ENCODE measurements at places on chromosomes 16 and 17.
A peak's percentile ranks its signal among the peaks of the same experiment; 100 is the strongest.

DNA sequence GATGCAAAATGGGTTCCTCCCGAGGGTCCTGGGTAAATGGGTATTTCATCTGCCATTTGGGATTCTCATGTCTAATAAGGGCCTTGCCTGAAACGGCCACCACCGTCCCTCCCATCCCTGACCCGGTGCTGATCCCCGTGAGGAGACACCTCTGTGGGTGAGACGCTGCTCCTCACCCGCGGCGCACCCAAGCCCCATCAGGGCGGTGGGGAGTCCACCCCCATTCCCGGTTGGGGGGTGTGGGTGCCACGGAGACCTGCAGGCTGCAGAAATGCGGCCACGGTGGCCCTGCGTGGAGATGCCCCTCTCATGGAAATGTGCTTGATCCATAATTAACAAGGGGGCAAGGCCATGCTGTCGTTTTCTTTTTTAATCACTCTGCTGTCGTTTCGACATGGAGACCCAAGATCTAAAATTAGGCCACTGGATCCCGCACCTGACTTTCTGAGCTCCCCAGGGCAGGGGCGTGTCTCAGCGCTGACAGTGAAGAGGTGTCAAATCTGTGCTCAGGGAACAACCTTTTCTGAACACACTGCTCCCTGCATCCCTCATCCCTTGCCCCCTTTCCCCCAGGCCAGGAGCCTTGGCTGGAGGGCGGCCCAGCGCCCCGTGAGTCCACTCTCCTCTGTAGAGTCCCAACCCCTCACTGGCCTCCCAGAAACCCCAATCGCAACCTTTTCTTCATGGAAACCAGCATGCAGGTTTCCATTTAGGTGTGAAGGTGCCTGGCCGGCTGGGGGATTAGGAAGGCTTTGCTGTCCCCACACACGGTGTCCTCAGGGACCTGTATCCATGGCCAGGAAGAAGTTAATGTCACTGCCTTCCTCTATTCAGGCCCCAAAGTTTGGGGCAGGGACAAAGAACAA lies 38.9 kb downstream of the PEMT start:
- DNase-seq = no peak

DNA sequence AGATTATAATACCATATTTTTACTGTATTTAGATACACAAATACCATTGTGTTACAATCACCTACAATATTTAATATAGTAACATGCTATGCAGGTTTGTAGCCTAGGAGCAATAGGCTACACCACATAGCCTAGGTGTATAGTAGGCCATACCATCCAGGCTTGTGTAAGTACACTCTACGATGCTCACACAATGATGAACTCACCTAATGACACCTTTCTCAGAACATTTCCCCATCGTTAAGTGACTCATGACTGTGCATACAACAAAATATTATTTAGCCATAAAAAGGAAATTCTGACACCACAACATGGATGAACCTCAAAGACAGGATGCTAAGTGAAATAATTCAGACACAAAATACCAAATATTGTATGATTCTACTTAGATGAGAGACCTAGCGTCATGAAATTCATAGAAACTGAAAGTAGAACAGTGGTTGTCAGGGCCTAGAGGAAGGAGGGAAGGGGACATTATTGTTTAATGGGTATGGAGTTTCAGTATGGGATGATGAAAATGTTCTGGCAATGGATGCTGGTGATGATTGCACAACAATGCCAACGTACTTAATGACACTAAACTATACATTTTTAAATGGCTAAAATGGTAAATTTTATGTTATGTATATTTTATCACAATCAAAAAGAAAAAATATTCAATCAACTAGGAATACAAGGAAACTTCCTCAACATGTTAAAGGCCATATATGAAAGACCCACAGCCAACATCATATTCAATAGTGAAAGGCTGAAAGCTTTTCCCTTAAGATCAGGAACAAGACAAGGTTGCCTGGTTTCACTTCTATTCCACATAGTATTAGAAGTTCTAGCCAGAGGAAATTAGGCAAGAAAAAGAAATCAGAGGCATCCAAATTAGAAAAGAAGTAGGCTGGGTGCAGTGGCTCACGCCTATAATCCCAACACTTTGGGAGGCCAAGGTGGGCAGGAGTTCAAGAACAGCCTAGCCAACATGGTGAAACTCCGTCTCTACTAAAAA lies 5.9 kb upstream of the C16orf87 start:
- DNase-seq = no peak

GRCh38 chr17:15511142-15511541 lies 43.7 kb upstream of the CDRT4 start:
- DNase-seq = no peak

- DNase-seq = no peak
Measured at GRCh38 chr17:40015005-40015997, at the start of gene CSF3. CSF3 (plus strand) TSS chr17:40015440; CDS start chr17:40015475, 35 bp downstream.

GRCh38 chr16:30715750-30716445 lies 16.9 kb downstream of the SRCAP start:
- DNase-seq = peak; percentile 49

DNA sequence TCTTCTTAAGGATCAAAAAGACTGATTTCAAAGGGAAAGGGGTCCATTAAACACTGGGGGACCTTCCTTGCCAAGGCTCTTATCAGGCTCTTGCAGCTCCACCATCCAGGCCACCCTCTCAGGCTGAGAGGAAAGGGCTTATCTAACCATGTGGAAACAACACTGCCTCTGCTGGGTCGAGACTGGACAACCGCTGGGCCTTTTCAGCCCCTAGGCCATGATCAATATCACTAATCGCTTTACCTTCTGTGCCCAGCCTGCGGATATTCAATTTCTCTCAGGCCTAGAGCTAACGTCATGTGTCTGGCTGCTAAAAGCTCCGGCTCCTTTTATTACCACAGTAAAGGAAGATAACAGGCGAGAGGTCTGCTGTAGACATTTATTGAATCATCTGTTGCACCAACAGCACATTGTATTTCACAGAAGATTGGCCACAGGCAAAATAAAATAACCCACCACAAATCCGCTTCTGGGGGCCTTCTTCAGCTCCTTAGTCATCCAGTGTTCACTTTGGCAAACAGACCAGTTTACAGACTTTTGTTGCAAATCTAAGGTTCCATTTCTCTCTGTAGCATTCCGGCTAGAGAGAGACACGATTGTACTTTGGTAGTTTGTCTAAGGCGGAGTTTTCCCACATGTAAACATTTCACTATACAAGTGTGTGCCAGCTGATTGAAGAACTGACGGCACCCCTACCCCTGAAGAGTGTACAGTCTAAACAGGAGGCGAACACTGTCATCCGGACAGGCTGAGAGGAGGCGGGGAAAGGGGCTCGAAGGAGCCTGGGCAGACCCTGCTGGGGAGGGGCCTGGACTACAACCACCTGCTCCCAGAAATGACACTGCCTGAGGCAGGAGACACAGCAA lies 13.9 kb downstream of the CYB561 start:
- peak; percentile 48 for DNase-seq

DNA sequence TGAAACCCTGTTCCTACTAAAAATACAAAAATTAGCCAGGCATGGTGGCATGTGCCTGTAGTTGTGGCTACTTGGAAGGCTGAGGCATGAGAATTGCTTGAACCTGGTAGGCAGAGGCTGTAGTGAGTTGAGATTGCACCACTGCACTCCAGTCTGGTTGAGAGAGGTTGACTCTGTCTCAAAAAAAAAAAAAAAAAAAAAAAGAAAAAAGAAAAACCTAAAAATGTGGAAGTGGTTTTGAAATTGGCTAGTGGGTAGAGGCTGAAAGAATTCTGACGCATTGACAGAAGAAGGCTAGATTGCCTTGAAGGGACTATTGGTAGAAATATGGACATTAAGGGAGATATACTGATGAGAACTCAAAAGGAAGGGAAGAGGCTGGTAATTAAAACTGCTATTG lies 33.6 kb upstream of the CPPED1 start:
- DNase-seq = no peak

- DNase-seq = peak; percentile 84
Measured at GRCh38 chr16:65312071-65312470, 190.2 kb upstream of the CDH11 start.

- peak; percentile 12 for DNase-seq
Measured at GRCh38 chr17:9408868-9409829, 166.5 kb downstream of the STX8 start.

DNA sequence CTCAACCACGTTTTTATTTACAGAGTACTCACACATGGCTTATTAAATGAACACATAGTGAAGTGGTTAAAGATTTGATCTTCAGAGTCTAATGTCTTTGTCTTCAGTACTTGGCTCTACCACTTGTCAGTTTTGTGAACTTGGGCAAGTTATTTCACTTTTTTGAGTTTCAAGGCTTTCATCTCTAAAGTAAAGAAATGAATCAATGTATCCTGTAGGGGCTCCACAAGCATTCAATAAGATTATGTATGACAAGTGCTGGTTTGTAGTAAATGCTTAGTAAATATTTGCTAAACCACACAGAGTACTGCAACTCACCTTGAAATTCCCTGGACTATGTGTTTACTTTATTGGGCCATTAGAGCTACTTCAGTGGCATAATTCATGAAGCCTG lies 446.0 kb upstream of the GOT2 start:
- DNase-seq = no peak

- no peak for DNase-seq
Measured at GRCh38 chr17:5870231-5870953, 199.8 kb upstream of the WSCD1 start.

GRCh38 chr17:69323806-69324205 lies 3.1 kb downstream of the ABCA5 start:
- no peak for DNase-seq

- no peak for DNase-seq
Measured at GRCh38 chr17:78748048-78748729, 33.9 kb downstream of the CYTH1 start.

DNA sequence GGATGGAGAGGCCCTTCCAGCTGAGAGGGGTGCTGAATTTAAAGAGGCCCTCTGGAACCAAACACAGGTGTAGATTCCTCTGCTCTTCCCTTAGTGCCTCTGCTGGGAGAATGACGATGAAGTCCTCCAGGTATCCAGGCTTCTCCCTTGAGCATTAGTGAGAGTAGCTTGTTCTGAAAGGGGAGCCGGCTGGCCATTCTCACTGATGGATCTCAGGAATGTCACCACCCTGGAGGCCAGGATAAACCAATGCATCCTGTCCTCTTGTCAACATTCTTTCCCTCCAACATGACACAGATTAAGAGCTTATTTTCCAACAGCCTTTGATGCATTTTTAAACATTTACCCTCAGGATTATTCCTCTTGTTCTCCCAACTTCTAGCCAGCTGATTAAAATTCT lies 325.5 kb downstream of the CA10 start:
- no peak for DNase-seq

- DNase-seq = no peak
Measured at GRCh38 chr17:48753794-48754499, 25.4 kb upstream of the HOXB13 start.

GRCh38 chr17:77437017-77437416 lies 296.2 kb downstream of the SEC14L1 start:
- DNase-seq = peak; percentile 87

DNA sequence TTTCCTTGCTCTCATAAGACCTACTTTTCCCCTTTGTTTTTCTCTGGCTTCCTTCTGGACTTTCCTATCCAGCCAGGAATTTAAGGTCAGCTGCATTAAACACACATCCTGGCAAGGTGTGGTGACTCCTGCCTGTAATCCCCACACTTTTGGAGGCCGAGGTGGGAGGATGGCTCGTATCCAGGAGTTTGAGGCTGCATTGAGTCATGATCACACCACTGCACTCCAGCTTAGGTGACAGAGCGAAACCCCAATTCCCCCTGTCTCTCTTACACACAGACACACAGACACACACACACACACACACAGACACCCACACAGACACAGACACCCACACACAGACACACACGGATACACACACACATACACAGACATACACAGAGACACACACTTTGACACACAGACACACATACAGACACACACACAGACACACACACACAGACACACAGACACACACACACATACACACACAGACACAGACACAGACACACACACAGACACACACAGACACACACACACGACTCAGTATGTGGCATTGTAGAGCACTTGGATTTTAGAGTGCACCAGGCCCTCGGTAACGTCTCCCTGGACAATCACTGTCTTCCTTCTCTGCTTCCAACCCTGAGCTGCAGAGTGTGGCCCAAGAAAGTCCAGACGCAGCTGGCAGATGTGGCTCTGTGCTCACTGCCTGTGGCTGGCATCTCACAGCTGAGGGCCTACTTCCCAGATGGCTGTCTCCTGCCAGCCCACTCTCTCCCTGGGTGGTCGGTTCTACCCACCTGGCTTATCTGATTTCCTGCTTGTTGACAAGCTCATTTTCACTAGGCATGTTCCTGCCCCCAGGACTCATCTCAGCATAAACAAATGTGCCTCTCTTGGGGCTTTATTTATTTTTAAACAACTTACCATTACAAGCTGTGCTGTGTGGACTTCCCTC lies 39.0 kb downstream of the NLRP1 start:
- no peak for DNase-seq

- no peak for DNase-seq
Measured at GRCh38 chr16:76081967-76082366, 195.2 kb upstream of the CNTNAP4 start.

DNA sequence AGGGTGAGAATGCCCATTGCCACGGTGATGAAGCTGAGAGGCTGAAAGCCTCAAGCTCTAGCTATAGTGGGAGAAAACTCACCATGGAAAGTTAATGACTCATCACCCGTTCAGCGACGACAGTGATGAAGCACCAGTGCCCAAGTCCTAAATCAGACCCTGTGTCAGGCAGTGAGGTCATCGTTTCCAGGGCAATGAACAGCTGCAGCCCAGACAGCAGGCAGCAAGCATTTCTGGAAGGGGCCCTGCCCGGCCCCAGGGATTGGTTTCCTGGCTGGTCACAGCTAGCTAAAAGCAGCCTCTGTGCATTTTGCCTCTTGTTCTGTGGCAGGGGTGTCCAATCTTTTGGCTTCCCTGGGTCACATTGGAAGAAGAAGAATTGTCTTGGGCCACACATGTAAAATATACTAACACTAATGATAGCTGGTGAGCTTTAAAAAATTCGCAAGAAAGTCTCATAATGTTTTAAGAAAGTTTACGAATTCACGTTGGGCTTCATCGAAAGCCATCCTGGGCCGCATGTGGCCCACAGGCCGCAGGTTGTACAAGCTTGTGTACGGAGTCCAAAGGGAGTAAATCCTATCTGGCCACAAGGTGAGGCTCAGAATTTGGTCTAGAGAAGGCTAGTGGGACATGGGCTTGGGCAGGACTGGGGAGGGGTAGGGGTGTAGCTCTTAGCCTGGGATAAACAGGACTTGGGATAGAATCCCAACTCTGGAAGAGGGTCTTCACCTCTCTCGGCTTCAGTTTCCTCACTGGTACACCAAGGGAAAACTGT lies 40.6 kb downstream of the MIS12 start:
- peak; percentile 99 for DNase-seq

GRCh38 chr16:13342675-13343074 lies 441.3 kb downstream of the SHISA9 start:
- no peak for DNase-seq

All from fibroblast of skin of back (primary cell).